Stimulated activated naive CD4-positive, alpha-beta T cell (primary cell): ENCODE measurements at places on chromosomes 11 and 22.

DNA sequence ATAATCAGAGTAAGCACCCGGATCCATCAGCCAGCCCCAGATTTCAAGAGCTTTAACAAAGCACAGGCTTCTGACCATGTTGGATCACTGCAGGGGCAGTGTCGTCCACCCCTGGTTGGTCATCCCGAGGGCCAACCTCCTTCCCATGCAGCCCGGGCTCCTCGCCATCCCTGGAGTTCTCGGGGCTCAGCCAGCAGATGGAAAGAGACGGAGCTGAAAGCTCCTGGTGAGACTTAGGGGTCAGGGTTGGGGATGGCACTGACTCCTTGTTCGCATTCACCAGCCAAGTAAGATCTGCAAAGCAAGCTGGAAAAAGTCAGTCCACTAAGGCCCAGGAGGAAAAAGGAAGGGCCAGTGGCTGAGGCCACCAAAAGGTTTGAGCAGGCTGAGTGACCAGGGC lies 888.9 kb downstream of the BRD1 start:
- no peak for DNase-seq

DNA sequence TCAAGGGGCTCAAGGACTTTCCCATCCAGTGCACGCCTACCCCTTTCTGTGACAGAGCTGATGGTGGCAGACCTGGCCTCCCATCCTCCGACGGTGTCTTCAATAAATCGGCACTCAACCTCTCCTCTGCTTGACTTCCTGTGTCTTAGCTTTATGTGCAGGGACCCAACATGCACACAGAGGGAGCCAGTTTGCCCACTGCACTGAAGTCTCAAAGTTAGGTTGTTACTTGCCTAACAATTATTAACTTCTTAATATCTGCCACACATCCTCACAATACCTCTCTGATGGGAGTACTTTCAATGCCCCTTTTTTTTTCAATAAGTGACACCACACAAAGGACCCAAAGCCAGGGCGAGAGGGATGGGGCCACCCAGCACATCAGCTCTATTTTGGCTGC lies 3.6 kb downstream of the IZUMO1R start:
- no peak for DNase-seq

DNA sequence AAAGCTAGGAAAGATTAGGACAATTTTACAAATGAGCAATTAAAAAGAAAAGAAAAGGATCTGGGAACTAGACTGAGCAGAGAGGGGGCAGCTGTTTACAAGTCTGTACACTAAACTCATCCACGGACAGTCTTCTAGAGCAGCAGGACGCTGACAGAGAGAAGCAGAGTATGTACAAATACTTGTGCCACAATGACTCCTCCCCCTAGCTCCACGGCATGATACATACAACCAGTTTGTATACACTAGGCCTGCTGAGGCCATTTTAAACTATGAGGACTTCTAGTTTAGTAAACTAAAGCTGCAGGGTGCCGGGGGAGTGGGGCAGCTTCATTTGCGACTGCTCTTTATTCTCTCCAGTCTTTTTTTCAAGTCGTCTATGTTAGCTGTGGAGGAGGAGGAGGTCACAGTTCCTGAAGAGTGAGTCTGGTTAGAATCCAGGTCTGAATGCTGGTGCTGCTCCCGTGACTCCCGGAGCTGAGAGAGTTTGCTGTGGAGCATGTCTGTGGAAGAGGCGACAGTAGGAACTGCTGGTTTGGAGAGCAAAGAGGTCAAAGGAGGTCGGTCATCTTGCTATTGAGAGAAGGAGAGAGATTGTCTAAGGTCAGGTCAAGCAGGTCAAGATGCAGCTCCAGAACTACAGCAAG lies 24.8 kb downstream of the F2 start:
- no peak for DNase-seq

GRCh38 chr11:71530602-71531001 lies 3.5 kb downstream of the KRTAP5-7 start:
- no peak for DNase-seq

DNA sequence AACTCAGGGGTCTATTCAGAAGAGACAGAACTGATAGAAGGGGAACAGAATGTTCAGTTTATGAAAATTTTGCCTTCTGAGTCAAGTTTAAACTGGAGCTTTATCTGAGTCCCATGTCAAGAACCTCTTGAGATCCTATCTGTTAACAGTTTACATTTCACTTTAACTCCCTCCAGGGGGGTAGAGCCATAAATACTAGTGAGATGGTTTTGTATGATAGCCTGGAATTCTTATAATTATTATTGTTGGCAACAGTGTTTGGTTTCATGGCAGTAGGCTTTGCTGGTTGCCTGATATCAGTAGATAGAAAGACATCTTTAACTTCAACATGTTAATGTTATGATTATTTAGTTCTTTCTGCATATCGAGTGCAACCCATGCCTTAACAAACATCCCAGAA lies 498.5 kb downstream of the INSC start:
- no peak for DNase-seq
